NCI-H460 (cell line): ENCODE measurements at places on chromosomes 13 and 19.

DNA sequence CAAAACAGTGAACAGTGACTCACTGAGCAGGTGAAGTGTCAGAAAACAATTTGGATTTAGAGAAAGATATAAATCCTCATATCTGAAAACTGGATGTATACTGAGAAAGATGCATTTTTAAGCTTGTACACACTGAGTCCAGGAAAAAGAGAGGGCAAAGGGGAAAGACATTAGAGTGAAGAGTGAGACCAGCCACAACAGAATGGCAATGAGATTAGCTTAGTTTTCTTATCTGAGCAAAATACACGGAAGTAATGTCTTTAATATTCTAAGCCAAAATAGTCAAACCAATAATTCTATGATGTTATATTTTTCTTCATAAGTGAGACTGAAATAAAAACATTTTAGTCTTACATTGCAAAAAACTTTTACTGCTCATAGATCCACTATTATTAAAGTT is 236.0 kb downstream of the SLITRK5 start:
- no peak for DNase-seq

GRCh38 chr13:110648146-110648819 is 32.9 kb downstream of the NAXD start:
- no peak for DNase-seq

DNA sequence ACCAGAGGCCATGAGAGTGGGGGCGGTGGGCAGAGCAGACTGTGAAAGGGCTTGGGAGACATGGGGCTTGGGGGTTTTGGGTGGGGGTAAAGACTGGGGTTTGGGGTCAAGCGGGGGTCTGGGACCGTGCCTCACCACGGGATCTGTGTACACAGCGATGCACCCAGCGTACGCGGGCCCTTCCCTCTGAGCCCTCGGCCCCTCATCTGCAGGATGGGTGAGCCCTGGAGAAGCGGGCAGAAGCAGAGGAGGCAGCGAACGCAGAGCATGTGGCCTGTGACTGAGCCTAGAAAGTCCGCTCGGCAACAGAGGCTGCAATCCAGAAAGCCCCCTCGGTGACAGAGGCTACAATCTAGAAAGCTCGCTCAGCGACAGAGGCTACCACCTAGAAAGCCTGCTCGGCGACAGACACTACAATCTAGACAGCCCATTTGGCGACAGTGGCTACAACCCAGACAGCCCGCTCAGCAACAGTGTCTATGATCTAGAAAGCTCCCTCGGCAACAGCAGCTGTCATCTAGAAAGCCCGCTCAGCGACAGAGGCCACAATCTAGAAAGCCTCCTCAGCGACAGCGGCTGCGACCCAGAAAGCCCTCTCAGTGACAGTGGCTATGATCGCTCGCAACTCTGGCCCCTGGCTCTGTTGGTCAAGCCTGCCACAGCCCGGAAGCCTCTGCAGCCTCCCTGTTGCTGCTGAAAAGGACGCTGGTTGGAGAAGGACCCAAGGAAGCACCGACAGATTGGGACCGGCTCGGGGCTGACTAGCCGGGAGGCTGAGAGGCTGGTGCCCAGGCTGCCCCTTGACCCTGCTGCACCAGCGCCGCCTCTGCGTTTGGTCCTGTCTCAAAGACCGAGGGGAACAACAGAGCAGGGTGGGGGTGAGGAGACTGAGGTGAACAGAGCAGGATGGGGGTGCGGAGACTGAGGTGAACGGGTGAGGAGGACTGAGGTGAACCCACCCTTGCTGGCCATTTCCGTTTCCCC is 68.6 kb downstream of the SPACA7 start:
- DNase-seq: no peak

GRCh38 chr13:72521940-72522661 is 205.3 kb downstream of the MZT1 start:
- no peak for DNase-seq

DNA sequence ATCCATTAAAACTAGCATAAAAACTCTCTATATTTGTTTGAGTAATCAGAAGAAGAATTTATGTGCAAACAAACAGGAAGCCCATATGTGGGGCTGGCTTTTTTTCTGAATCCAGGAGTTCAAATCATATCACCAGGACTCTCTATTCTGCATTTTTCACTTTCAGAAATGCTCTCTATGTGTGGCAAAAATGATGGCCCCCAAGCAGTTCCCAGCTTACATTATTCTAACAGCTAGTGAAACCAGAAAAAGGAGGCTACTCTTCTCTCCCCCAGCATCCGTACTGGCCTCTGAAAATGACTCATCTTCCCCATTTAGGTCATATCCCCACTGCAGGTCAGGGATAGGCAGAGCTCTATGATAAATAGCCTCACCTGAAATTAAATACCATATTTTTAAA is 20.4 kb downstream of the RBM26 start:
- no peak for DNase-seq

DNA sequence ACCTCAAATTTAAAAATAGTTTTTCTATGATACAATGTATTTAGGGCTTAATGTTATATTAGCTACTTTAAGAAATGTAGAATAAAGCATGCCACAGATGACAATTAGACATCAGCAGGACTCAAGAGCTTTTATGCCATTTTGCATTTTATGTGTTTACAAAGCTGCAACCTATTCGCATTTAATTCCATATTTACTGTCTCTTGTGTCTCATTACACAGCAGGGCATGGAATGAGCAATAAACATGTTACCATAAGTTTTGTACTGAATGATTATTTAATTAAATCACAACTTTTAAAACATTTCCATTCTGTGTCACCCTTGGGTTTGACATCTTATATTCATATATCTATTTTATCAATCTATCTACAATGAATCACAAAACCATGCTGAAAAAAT is 1756.9 kb downstream of the PCDH9 start:
- DNase-seq: no peak

GRCh38 chr13:53848366-53848961 is 819.9 kb downstream of the OLFM4 start:
- DNase-seq: no peak

DNA sequence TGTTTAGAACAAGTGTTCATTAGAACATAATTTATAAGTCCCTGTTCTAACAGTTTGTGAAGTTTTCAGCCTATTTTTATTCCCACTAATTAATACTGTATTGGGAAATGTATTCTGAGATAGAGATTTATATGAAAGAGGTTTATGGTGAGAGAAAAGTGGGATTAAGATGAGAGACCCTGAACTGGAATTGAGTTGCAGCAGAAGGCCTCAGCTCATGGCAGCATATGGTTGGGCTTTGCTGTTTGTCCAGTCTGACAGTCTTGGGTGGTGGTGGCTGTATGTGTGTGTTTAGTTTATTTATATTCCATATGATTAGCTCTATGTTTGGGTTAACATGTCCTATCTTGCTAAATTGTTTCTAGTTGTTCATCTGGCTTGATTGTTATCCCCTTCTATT is 575.1 kb downstream of the SLITRK5 start:
- DNase-seq: no peak

DNA sequence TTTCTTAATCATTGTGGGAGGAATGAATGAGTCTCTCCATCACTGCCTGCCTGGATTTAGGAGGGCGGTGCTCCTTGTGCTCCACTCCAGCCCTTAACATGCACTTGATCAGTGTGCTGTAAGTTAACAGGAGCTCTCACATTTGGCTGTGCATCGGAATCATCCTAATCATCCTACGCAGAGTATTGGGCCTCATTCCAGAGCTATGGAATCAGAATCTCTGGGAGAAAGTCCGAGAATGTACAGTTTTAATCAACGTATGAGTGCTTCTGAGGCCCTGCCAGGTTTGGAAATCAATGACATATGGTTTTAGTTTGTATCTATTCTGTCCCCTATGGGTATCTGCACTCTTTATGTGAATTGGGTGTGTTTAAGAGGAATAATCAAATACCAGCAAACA is 34.9 kb upstream of the DCLK1 start:
- no peak for DNase-seq

- no peak for DNase-seq
Measured at GRCh38 chr13:77343841-77344240, 16.9 kb upstream of the MYCBP2 start.

- no peak for DNase-seq
Measured at GRCh38 chr13:59970847-59971246, 192.9 kb downstream of the DIAPH3 start.

GRCh38 chr13:29709407-29710069 is 114.0 kb upstream of the SLC7A1 start:
- no peak for DNase-seq

DNA sequence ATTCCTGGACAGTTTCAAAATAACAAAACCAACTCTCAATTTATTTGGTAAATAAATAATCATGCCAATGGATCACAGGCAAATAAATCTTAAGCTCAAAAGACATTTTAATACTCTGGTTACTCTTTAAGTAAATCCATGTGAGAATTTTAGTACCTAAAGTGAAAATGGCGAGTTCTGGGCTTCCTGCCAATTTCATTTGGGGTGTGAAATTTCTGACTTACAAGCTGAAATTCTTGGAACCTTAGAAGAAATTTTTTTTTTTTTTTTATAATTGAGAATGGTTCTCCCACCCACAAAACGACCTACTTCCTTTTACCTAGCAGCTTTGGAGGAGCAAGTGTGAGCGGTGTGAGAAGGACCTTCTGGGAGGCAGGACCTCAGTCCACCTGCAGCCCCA is 354.5 kb upstream of the NBEA start:
- DNase-seq: no peak

DNA sequence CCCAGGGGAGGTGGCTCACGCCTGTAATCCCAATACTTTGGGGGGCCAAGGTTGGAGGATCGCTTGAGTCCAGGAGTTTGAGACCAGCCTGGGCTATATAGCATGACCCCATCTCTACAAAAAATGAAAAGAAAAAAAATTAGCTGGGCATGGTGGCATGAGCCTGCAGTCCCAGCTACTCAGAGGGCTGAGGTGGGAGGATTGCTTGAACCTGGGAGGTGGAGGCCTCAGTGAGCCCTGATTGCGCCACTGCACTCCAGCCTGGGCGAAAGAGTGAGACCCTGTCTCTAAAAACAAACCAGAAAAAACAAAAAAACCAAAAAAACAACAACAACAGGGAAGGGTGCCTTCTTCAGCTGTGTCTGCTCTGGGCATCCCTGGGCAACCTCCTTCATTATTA is 499 bp upstream of the MYO1F start:
- no peak for DNase-seq

DNA sequence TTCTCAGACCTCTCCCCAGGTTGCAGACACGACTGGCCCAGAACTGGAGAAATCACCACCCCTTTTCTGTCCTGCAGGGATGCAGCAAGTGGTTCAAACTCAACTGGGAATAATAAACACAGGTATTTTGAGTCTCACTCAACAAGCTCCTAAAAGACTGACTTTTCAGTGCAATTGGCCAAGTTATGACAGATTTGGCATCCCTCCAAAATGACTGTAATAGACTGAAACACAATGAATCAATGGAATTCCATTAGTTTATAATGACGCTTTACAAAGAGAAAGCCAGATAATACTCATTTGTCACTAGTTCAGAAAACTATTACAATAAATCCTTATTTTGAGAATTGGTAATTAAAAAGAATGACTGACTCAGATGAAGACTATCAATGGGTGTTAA is 38.1 kb downstream of the MIPEP start:
- no peak for DNase-seq

GRCh38 chr13:40613192-40613818 is 53.1 kb downstream of the FOXO1 start:
- DNase-seq: no peak

DNA sequence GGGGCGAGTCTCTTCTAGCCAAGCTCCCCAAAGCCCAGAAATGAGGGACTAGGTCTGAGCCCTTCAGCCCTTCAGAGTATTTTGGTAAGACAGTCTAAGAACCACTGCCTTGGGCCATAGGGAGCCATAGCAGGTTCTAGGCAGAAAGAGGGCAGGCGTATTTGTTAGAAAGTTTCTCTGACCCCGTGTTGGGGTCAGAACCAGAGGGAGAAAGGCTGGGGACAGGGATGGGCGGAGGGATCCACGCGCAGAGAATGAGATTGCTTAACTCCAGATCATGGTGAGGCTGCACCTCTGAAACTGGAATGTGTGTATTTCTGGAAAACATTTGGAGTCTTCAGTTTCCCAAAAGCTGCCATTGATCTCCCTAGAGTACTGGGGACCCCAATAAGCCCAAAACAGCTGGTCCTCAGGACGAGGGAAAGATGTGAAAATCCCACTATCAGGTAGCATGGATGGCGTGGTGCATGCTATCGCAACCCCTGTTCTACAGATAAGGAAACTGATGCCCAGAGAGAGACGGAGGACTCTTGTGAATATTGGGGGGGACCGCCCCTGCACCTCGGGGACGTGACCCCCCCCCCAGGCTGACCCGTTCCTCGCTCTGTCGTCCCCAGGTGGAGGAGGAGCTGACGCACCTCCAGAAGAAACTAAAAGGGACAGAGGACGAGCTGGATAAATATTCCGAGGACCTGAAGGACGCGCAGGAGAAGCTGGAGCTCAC is 703 bp upstream of the TPM4 start:
- no peak for DNase-seq

DNA sequence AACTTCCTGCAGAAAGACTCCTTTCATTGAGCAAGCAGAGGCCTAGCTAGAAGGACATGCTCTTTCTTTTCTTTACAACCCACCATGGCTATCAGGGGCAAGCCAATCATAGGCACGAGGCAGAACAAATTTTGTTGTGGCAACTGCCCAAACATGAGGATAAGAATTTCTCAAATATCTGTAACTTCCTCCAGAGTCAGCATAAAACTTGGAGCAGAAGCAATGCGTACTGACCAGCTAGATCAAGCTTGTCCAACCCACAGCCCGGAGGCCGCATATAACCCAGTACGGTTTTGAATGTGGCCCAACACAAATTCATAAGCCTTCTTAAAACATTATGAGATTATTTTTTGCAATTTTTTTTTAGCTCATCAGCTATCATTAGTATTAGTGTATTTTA is 87.0 kb upstream of the SOX21 start:
- no peak for DNase-seq

- DNase-seq: no peak
Measured at GRCh38 chr13:45341799-45342500, 967 bp upstream of the TPT1 start.

DNA sequence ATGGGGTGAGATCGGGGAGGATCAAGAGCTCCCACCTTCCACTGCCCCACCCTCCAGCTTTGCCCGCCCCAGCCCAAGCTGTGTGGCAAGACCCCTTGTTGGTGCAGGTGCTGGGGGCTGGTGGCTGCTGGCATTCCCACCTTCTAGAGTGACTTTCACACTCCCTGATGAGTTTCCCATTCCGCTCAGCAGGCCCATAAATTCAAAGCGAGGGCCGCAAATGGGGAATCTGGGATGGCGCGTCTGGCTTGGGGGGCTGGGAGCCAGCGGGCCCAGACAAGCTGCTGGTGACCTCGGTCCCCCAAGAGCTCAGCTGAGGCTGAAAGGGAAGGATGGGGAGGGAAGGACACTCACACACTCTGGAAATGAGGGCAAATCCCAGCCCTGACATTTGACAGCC is 110.3 kb downstream of the GADD45B start:
- no peak for DNase-seq
